Left cardiac atrium (tissue), 4 donors: ENCODE measurements at places on chromosomes 5 and 9.

GRCh38 chr9:124500796-124501611 is 6.2 kb downstream of the NR5A1 start:
- no peak for DNase-seq

- DNase-seq = no peak
Measured at GRCh38 chr9:3893519-3893918, 367.7 kb upstream of the RFX3 start.

- DNase-seq = no peak
Measured at GRCh38 chr9:93052791-93053540, 5.5 kb upstream of the SUSD3 start.

DNA sequence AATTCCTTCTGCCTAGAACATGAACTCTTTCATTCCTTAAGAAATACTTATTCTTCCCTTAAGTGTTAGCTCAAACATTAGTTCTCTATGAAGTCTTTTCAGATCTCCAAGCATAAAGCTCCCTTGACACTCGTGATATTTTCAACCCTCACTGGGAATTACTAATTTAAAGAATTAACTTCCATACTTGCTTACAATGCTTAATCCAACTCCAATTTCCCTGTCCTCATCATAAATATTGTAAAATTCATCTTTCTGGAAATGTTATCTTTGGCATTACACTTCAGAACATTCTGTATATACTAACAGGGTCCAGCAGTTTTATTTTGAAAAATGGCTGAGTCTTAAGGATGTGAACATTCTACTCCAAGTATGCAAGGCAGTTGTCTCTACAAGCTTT is 7.2 kb downstream of the STARD4 start:
- DNase-seq = no peak
